ENCODE measurements at places on chromosomes 3 and 15.

DNA sequence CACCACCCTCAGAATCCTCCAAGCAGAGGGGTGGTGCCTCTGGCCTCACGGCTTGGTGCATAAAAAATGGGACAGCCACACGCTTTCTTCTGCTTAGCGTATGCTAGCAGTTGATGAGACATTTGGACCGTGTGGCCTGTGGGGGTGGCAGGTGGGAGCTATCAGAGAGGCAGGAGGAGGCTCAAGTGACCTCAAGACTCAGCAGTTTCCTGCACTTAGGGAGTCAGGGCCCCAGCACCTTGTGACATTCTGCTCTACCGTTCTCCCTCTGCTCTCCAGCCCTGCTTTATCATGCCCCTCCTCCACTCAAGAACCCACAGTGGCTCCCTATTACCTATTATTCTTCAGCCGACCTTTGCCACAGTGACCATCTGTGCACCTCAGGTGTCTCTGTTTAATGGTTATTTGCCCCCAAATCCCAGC lies 41.0 kb upstream of the CGNL1 start:
- no peak for DNase-seq

DNA sequence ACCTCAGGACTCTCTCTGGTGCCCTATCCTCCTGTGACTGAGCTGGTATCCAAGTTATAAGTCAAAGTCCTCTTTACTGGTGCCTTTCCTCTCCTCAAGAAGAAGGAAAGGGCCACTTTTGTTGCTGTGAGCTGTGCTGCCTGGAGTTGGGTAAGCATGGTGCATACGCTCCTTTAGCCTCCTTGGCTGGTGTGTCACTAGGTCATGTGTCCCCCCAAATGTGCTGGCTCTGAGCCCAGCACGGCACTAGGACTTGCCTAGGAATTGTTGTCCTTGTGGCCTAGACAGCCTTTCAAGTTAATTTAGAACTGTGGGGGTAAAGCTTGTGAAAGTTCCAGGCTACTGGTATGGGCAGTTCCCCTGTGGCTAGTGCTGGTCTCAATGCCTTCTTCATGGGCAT lies 113.8 kb downstream of the UBE2E2 start:
- DNase-seq = no peak

GRCh38 chr3:45002720-45003119 lies 23.4 kb upstream of the CLEC3B start:
- no peak for DNase-seq

- DNase-seq = no peak
Measured at GRCh38 chr15:89749054-89749453, 2.0 kb downstream of the MESP1 start.

DNA sequence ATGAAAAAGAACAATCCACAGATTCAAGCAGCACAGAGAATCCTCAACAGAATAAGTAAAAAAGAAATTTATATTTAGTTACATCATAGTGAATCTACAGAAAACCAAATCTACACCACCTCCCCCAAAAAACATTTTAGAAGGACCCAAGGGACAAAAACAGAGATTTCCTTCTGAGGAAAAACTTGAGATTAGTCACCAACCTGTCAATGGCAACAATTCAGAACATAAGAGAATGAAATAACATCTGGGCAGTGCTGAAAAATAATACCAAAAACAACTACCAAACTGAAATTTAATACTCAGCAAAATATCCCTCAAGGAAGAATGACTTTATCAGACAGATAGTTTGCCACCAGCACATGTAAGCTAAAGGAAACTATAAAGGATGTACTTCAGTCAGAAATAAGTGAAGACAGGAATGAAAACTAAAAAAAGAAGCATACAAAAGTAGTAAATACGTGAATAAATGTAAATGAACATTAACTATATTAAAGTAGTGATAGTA lies 260.7 kb downstream of the ULK4 start:
- DNase-seq = no peak

DNA sequence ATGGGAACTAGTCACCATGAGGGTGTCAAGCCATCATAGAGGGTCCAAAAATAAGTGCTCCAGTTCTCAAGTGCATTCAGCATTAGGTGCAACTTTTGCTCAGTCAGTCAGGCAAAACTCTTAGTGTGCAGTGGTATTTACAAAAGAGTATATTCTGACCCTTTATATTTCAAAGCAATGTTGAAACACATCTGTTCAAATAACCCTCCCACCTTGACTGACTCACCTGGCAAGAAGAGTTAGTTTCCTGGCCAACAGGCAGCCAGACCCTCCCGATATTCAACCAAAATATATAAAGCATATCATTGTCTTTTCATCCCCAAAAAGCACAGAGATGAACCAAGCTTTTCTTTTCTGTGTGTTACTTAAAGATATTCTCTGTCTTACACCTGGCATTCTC lies 7.6 kb upstream of the COL8A1 start:
- no peak for DNase-seq

- no peak for DNase-seq
Measured at GRCh38 chr3:184816614-184817013, 4.6 kb downstream of the VPS8 start.

DNA sequence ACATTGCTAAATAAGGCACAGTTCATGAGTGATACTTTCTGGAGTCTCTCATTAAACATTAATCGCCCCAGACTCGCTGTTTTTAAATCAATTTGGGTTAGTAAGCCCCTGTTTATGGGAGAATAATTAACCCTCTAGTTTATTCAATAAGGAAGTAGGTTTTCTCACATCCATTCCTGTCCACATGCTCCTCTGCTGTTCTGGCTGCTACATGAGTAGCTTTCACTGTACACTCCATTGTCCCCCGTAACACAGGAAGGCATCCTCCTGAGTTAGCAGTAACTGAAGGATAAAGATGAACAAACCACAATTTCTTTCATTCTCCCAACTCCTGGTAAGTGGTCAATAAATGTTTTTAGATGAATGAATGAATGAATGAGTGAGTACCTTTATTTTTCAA lies 378.5 kb downstream of the DIPK2A start:
- DNase-seq = no peak

DNA sequence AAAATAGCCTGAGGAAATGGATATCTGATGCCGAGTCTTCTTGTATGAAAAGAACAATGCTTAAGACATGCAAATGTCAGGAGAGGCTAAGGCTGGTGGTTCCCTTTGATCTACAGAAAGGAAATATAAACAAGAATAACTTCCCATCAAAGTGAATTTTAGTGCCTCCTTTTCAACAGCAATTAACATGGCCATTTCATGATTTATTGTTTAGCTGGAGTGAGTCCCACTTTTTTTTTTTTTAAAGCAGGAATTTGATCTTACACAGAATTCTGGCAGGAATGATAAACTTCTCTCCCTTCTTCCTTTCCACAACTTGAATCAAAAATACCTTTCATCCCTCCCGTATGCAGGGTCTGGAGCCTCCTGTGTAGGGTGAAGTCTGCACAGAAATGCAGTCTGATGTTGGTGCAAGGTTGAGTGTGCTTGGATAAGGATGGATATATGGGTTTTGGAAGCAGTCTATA lies 287.0 kb downstream of the MEX3B start:
- DNase-seq = no peak

DNA sequence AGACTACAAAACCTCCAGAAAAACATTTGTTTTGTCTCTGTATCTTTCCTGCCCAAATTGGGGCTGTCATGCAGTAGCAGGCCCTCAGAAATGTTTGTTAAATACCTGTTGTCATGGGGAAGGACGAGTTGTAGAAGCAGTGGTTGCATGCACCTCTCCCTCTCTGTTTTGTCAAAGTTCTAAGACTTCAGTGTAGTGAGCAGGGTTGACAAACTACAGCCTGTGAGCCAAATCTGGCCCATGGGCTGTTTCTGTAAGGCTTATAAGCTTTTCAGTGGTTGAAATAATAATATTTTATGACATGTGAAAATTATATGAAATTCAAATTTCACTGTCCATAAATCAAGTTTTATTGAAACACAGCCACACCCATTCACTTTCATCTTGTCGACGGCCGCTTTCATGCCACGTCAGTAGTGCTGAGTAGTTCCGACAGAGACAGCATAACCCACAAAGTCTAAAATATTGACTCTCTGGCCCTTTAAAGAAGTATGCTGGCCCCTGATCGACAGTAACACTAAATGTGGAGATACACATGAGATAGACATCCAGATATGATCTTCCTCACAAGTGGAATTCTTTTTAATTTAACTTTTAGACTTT lies 102.9 kb downstream of the PDZRN3 start:
- DNase-seq = no peak

DNA sequence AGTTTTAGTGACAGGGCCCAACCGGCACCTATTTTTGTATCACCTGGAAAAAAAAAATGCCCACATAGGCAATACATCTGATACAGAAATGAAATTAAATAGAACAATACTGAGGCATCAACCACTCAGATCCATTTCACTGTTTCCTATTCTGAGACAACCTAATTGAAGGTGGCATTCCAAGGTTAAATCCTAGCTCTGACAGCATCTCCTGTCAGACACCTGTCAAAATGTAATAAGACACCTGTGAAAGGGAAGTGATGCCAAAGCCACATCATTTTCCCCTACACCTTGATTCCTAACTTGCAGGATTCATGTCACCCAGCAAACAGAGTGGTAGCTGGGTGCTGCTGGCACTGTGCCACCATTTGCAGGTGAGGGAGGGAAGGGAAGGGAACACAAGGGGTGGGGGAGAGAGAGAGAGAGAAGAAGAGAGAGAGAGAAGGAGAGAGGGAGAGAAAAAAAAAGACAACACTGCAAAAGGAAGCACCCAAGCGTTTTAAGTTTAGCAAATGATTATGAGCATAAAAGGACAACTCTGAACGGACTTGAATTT lies 1044.6 kb upstream of the CFAP20DC start:
- no peak for DNase-seq
